CD4-positive, CD25-positive, alpha-beta regulatory T cell (primary cell): ENCODE measurements at places on chromosomes 2 and 18.
A peak's percentile ranks its signal among the peaks of the same experiment; 100 is the strongest.

GRCh38 chr2:104685591-104685990 lies 168.3 kb upstream of the POU3F3 start:
- H3K27ac ChIP-seq, result no peak overlapping the region
- no peak overlapping the region for H3K4me3 ChIP-seq
- H3K36me3 ChIP-seq, result no peaks in the 10 kb centered on the region
- H3K4me1 ChIP-seq, result no peaks in the 10 kb centered on the region
- DNase-seq, result no peak

DNA sequence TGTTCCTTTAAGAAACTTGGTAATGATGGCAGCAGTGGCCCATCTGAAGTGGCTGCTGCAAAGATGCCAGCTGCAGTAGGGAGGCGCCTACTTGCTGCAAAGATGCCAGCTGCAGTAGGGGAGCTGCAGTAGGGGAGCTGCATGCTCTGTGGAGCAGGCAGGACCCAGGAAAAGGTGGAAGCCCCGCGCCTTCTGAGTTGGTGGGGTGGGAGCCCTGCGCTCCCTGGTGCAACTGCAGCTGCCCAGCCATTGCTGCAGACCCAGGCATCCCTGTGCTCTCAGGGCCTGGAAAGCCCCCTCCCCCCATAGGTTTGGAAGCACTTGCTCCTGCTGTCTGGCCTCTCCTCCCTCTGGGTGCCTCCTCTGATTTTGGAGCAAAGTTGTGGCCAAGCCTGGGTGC lies 155.3 kb downstream of the DPP4 start:
- no peak overlapping the region for H3K27ac ChIP-seq
- no peak for DNase-seq
- H3K4me3 ChIP-seq, result no peak overlapping the region
- no peaks in the 10 kb centered on the region for H3K36me3 ChIP-seq

DNA sequence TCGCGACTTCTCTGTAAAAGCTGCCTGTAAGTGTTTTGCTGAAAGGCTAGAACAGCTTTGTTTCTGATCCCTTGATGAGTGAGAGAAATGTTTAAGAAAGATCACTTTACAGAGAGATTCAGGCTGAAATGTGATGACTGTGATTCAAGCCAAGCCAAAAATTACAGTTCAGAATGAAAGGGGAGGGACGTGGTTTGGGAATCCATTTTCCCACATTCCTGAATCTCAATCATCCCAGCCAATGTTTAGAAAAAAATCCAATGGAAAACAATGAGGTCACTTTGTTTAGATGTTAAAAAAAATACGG lies 416.7 kb downstream of the ARHGAP15 start:
- no peak for DNase-seq
- H3K27ac ChIP-seq, result no peak overlapping the region
- H3K36me3 ChIP-seq, result no peaks in the 10 kb centered on the region
- H3K27me3 ChIP-seq, result no peaks in the 10 kb centered on the region
- no peak overlapping the region for H3K4me3 ChIP-seq

GRCh38 chr2:102544182-102544581 lies 71.2 kb downstream of the SLC9A4 start:
- H3K27me3 ChIP-seq, result peaks cover 4% of the 10 kb centered on the region
- DNase-seq, result no peak
- no peak overlapping the region for H3K4me3 ChIP-seq

DNA sequence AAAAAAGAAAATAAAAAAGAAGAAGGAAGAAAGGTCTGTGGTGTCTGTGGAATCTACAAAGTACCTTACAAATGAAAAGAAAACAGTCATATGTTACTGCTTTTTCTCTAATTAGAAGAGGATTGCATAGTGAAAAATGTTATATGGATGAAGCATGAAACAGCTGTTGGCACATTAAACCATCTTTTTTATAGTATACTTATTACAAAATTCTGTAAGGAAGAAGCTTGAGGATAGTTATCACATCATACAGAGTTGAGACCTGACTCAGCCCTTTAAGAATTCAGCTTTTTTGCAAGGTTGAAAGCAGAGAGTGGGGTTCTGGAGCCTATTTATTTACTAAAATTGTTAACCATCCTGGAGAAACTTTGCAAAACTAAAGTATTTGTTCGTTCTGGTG lies 222.7 kb downstream of the PHLPP1 start:
- peaks cover 5% of the 10 kb centered on the region for H3K36me3 ChIP-seq
- H3K27me3 ChIP-seq, result no peaks in the 10 kb centered on the region
- H3K4me3 ChIP-seq, result no peak overlapping the region
- no peak overlapping the region for H3K27ac ChIP-seq
- no peaks in the 10 kb centered on the region for H3K4me1 ChIP-seq
- no peak for DNase-seq

GRCh38 chr2:143390171-143390570 lies 261.0 kb downstream of the ARHGAP15 start:
- DNase-seq, result no peak
- H3K36me3 ChIP-seq, result peaks cover 7% of the 10 kb centered on the region
- no peak overlapping the region for H3K4me3 ChIP-seq
- H3K4me1 ChIP-seq, result no peaks in the 10 kb centered on the region
- no peak overlapping the region for H3K27ac ChIP-seq

GRCh38 chr2:198309673-198310280 lies 505.4 kb downstream of the PLCL1 start:
- H3K36me3 ChIP-seq, result no peaks in the 10 kb centered on the region
- peaks cover 14% of the 10 kb centered on the region for H3K27me3 ChIP-seq
- H3K4me3 ChIP-seq, result no peak overlapping the region
- no peaks in the 10 kb centered on the region for H3K4me1 ChIP-seq

DNA sequence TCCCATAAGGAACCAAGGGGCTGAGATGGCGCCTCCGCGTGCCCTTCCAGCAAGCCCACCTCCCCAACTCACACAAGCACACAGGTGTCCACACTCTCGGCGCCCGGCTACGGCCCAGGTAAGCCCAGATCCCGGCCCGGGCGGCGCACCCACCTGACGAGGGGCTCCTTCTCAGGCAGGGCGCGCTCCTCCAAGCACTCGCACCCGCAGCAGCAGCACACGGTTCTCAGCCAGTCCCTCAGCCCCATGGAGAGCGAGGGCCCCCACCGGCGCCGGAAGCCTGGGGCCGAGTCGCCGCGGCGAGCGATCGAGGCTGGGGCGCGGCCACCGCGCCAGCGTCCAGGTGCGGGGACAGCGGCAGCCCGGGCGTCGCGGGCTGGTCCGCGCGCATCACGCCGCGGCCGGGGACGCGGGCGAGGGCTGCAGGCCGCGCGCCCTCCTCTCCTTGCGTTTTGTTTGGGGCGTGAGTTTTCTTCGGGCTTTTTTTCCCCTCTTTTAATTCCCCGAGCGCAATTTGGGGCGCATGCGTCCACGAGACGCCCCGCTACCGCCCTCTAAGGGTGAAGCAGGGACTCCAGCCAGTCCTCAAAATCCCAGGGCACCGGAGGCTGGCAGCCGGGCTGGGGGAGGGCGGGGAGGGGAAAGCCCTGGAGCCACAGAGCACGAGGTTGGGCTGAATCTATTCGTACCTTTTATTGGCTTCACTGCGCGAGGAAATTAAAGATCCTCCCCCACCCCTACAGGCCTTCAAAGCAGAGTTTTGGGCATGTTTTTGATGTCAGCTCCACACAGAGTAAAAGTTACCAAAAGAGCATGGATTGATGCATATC lies at the start of gene MREG:
Gene MREG, minus strand, starts transcription at position 472 of the 830 bp plus-strand sequence. Its CDS starts 224 bp downstream, at position 248.
- peaks cover 29% of the 10 kb centered on the region for H3K4me1 ChIP-seq
- H3K4me3 ChIP-seq, result peak within 1 kb of the TSS; percentile 79
- H3K36me3 ChIP-seq, result no peaks in the 10 kb centered on the region
- DNase-seq, result peak; percentile 73

- H3K27ac ChIP-seq, result no peak overlapping the region
- peaks cover 53% of the 10 kb centered on the region for H3K4me1 ChIP-seq
- DNase-seq, result no peak
- H3K36me3 ChIP-seq, result no peaks in the 10 kb centered on the region
- H3K27me3 ChIP-seq, result peaks cover 1% of the 10 kb centered on the region
These were observed 6.7 kb downstream of the KLF7 start for GRCh38 chr2:207159002-207159401.

GRCh38 chr2:122341007-122341406 lies 585.6 kb downstream of the TSN start:
- DNase-seq, result no peak
- no peaks in the 10 kb centered on the region for H3K27me3 ChIP-seq
- no peak overlapping the region for H3K27ac ChIP-seq
- no peaks in the 10 kb centered on the region for H3K36me3 ChIP-seq
- H3K4me3 ChIP-seq, result no peak overlapping the region
